ENCODE measurements at places on chromosomes 5 and 9. TPM values are rescaled to one million over a fixed set of nuclear protein-coding genes. Genes with fewer than 3 reads are reported as not detected.
A peak's percentile ranks its signal among the peaks of the same experiment; 100 is the strongest.

DNA sequence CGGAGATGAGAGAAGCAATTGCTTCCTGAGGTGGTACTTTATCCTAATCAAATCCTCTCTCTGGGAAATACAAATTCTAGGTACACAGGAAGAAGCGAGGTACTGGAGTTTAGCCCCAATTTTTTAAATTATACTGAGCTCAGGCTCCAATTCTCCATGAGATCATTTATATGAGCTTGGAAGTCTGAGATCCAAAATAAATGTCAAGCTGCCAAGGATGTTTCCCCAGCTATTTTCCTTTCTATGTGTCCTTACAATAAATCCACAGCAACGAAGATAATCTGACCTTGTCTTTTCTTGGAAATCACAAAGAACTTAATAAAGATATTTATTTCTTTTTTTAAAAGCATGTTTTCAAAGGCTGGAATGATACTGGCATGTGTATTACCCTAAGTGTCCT, 597.3 kb downstream of the GABRG2 start:
- no peak for DNase-seq

The MCC gene
- 25.2 TPM for total RNA-seq

The PHYKPL gene
- 144 TPM for total RNA-seq

DNA sequence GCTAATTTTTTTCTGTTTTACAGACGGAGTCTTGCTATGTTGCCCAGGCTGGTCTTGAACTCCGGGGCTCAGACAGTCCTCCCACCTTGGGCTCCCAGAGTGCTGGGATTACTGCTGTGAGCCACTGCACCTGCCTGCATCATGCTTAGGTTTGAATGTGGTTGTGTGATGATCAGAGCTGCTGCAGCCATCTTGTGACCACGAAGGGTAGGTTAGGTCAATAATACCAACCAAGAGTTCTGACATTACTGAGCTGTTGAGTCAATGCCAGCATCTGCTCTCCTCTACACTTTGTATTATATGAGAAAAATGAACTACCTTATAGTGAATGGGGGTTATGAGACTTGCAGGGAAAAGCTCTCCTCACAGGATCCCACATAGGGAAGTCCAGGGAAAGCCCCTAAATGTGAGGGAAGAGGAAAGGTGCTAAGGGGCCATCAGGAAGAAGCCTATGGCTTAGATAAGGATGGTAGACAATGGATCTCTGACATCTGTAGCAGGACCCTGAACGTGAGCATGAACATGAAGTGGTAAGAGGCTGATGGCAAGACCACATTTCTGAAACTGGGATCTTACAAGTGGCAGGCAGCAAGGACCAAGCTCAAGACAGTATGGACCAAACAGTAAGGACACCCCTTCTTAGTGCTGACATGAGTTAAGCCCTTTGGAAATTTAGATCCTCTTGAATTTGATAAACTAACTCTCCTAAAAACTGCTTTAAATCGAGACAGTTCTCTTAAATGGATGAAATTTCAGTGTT, 75.7 kb upstream of the ZNF169 start:
- DNase-seq, result no peak

DNA sequence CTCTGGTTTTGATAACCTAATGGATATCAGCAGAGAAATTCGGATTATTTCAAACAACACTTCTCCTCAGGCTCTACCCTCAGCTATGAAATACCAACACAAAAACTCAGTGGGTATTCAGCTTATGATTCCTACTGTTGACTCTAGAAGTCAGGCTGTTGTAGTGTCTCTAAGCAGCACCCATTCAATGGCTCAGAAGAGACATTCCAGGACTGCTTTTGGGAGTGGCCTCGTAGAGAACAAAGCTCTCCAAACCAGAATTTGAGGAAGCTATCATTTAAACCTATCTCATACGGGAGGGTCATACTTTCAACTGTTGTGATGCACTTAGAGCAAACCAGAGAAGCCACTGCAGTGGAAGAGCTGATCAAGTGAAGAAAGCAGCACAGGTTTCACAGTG, 34.1 kb downstream of the ETF1 start:
- no peak for DNase-seq

The CCNO gene
- total RNA-seq, result not detected

DNA sequence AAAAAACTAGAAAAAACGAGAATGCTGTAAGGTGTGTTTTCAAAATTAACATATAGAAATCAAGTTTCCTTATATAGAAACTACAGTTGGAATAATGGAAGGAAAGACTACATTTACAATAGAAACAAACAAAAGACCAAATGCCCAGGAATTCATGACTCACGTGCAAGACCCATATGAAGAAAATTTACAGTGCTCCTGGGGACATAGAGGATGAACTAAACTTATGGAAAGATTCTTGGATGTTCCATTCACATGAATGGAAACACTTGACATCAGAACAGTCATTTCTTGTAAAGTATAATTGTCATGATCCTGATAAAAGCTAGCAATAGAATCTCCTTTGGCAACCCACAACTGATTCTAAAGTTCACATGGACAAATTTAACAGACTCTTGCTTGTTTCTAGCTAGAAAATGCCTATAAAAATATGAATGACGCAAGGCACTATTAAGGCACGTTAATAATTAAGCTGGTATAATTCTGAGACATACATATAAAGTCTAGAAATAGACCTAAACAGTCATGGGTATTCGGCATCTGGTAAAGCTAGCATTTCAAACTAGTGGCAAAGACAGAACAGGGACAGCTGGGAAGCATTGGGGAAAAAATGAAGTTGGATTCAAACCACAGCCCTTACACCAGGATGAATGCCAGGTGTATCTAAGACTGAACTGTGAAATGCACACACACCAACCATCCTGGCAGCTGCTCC, 5.1 kb upstream of the ZFP62 start:
- DNase-seq, result no peak

DNA sequence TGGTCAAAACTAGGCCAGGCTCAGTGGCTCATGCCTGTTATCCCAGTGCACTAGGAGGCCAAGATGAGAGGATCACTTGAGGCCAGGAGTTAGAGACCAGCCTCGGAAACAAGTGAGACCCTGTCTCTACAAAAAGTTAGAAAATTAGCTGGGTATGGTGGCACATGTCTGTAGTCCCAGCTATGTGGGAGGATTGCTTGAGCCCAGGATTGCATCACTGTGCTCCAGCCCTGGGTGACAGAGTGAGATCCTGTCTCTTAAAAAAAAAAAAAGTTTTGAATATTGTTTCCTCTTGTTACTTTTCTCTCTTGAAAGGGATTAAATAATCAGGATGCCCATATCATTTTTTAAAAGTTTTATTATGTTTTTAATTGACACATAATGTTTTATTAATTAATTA, 7.6 kb downstream of the ARHGEF37 start:
- no peak for DNase-seq

DNA sequence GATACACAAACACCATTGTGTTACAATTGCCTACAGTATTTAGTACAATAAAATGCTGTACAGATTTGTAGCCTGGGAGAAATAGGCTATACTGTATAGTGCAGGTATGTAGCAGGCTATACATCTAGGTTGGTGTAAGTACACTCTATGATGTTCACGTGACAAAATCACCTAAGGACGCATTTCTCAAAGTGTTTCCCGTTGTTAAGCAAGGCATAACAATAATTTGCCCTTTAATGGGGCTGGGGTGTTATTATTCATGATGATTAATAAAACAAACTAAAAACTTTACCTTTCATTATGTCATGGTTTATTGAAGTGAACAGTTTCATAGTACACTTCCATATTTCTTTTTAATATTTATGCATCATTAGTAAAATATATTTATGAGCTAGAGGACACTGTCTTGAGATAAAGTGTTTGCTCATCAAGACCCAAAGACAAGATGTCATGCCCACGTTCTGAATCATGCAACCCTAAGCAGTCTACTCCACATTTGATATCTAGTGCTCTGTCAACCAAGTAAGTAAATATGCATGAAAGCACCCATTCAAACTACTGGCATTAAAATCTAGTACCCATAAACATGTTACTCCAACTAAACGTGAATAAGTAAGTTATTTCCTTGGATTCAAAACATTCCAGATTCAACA, 220.5 kb downstream of the NR2F1-AS1 start:
- DNase-seq, result no peak

- DNase-seq, result no peak
Observed at GRCh38 chr9:18346745-18347144, 127.2 kb upstream of the ADAMTSL1 start.

DNA sequence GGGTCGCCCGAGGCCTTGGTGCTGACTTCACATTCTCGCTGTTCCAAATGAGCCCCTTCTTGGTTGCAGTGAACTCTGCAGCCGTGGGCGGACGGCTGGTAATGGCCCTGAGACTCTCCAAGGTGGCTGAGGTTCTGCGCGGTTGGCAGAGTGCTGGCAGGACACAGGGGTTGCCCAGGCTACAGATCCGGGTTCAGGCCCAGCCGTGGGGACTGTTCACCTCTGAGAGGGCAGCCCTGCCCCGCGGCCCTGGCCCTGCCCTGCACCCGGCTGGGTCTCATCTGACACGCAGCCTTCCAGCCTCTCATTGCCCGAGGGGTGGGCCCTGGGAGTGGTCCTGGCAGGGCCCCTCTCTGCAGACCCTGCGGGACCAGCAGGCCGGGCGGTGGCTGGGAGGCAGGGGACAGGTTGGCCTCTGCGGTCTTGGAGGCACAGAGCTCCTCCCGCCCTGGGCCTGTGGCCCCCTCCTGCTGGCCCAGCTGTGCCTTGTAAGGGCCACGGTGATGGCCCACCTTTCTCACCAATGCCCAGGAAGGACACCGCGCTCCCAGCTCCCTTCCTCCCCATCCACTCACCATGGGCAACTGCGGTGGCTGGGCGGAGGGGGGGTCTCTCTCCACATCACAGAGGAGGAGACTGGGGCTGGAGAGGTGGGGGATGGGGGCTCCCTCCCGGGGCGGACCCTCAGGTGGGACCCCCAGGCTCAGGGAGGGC, 51.6 kb downstream of the AHRR start:
- peak; percentile 88 for DNase-seq

GRCh38 chr9:125815568-125815967, 68.4 kb downstream of the PBX3 start:
- no peak for DNase-seq

DNA sequence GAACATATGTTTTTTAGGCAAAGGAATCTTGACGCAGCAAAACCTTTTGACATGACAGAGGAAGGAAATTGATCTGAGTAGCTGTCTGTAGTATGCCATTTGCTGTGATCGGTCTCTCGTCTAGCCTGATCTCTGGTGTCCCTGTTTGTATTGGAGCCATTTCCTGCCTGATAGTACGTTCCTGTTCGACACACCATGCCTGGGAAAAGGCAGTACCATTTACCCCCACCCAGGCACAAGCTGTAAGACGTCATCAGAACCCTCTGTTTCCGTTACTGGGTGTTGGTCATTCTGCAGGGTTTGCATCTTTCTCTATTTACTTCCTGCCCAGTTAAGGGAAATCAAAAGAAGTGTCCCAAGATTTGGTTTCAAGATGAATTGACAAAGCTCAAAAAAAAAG, 129.7 kb downstream of the CEMIP2 start:
- no peak for DNase-seq

DNA sequence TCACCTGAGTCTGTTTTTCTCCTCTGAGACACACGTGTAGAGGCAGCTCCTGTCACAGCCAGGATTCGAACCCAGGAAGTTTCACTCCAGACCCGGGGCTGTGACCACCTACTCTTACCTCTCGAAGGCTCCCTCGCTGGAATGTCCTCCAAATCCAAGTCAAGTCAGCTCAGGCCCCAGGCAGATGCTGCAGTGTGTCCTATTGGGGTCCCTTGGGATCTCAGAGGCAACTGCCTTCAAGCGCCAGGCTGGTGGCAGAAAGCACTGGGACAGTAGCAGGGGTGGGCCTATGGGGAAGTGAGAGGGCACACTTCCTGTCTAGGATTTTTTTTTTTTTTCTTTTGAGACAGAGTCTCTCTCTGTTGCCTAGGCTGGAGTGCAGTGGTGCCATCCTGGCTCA, 762 bp upstream of the ST6GALNAC4 start:
- no peak for DNase-seq

- no peak for DNase-seq
Observed at GRCh38 chr5:140420665-140421361, 19.2 kb downstream of the ANKHD1 start.

DNA sequence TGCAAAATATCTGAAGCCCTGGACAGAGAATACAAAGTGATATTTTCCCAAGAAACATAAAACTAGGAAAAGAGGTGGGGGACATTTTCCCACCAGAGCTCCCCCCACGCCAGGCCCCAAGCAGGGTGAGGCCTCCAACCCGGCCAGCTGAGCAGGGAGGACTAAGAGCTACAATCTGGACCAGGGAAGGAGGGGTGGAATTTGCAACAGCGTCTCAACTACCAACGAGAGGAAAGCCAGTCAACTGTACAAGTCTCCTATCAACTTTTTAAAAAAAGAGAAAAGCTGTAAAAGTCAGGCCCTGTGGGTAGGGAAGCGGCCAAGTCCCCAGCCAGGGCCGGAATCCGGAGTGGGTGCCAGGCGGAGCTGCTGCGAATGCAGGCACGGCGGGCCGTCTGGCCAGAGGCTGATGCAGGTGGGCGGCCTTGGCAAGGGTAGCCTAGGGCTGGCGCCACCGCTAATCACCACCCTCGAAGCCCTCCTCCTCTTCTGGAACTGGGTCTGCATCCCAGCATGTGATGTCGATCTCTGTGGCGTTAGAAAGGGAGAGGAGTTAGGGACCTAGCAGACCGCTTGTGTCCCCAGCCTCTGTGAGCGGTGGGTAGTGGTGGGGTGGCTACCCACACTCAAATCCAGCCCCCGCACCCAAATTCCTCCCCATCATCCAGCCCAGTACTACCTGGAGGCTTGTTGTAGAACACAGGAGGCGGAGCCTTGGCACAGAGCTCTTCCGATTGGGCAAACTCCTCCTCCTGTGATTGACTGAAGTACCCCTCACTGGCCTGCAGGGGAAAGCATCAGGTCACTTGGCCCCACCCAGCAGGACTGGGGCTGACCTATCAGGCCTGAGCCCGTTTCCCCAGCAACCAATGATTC, 10.6 kb downstream of the PRR7 start:
- DNase-seq, result no peak

DNA sequence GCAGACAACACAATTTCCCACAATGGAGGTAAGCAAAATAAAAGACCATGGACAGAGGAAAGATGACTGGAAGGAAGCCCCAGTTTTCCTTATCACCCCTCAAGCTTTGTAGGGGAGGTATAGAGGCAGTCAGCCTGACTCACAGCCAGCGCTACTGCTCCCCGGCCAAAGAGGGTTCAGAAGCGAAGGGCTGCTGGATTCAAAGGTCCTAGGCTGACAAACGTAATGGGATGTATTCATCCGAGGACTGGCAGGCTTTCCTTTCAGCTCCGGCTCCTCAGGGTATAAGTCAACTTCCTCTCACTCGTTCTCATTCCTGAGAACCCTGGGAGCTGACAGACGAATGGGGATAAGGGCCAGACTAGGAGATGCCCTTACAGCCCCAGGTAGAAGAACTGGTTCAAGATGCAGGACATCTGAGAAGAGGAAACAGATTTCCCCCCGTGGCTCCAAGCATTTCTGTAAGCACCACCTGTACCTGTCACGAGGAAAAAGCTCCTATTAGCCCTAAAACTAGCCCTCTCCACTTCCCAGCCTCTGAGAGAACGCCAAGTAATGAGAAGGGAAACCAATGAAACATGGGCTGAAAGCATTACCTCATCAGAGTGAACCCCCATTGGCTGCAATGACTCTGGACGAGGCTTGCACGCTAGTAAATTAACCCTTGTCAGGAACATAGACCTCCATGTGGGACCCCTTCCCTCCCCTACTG, 22.1 kb upstream of the FAM13B start:
- DNase-seq, result no peak

GRCh38 chr5:78514427-78515330, 133.9 kb downstream of the LHFPL2 start:
- DNase-seq, result no peak

The PRRX2 gene
- 8.5 TPM for total RNA-seq

The RXFP3 gene
- total RNA-seq, result not detected

The C9orf50 gene
- not detected for total RNA-seq

The UNC5A gene
- total RNA-seq, result 0.29 TPM
